Activated CD4-positive, alpha-beta memory T cell treated with anti-CD3 and anti-CD28 coated beads, Interleukin-2, amount 10 ng/mL, durations not matched to agents 7 days and 5 days (primary cell): ENCODE measurements at places on chromosomes 2 and 18. TPM values are rescaled to one million over a fixed set of nuclear protein-coding genes. Genes with fewer than 3 reads are reported as not detected.

DNA sequence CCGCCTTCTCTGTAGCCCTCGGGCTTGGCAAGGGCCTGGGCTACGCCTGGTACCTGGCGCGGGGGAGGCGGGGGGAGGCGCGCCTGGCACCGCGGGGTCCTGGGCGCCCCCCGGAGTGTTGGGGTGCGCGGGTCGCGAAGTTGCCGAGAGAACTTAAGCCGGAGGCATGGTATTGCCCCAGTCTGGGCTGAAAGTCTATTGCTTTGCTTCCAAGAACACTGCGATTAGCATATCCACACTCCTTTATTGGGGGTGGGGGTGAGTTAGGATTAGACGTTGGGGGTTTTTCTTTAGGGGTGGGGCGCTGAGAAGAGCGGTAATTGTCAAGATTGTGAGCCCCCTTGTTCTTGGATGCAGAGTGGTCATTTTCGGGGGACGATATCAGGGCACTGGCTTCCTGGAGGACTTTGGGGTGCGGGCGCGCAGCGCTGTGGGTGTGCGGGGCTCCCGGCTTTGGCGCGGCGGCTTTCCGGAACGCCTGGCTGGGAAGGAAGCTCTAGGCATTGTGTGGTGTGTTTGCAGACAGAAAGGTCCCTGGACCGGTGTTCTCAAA, 798 bp downstream of the TANC1 start:
- H3K27ac ChIP-seq: no peak overlapping the region
- H3K4me1 ChIP-seq: peaks cover 18% of the 10 kb centered on the region
- no peaks in the 10 kb centered on the region for H3K36me3 ChIP-seq
- DNase-seq: no peak
- peaks cover 74% of the 10 kb centered on the region for H3K27me3 ChIP-seq

DNA sequence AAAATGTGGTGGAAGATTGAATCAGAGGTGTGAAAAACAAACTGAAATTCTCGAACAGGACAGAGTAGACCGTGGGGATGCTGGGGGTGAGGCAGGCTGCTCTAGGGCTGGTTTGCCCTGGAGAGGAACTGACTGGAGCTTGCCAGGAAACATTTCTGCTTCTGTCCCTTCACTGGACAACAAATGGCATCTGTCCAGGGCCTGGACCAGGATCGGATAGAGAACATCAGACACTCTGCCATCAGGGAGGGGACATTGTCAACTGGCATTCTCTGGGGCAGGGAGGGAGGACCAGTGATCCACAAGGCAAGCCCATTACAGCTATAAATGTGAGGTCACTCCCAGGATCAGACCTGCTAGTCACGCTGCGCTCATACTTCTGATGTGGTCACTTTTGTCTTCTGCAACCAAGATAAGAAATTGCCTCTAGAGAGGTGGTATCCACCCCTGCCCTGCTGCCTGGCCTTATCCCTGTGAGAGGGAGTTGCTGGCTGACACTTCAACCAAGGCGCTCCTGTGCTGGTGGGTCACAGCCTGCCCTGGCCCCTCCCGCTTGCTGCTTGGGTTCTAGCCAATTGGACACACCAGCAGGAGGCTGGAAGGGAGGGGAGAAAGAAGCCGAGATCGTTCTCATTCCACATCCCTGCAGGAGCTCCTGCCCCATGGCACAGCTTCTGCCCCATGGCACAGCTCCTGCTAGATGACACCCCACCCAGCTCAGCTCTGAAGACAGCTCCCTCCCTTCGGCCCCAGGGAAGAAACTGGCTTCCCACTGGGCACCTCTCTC, 8.7 kb downstream of the NPPC start:
- H3K36me3 ChIP-seq: no peaks in the 10 kb centered on the region
- no peak for DNase-seq
- H3K4me1 ChIP-seq: peaks cover 1% of the 10 kb centered on the region
- no peak overlapping the region for H3K4me3 ChIP-seq
- peaks cover 7% of the 10 kb centered on the region for H3K27me3 ChIP-seq

The GALNT14 gene
- not detected for total RNA-seq

- DNase-seq: no peak
- H3K4me3 ChIP-seq: no peak overlapping the region
- H3K4me1 ChIP-seq: no peaks in the 10 kb centered on the region
- H3K36me3 ChIP-seq: no peaks in the 10 kb centered on the region
Observed at GRCh38 chr18:54881229-54881768, 53.0 kb downstream of the RAB27B start.

GRCh38 chr2:168999668-169000213, 31.4 kb downstream of the ABCB11 start:
- H3K4me3 ChIP-seq: no peak overlapping the region
- peaks cover 4% of the 10 kb centered on the region for H3K27me3 ChIP-seq

The HAAO gene
- 0.18 TPM for total RNA-seq

- no peak overlapping the region for H3K27ac ChIP-seq
- DNase-seq: no peak
- H3K4me1 ChIP-seq: peaks cover 35% of the 10 kb centered on the region
- peaks cover 4% of the 10 kb centered on the region for H3K27me3 ChIP-seq
Observed at GRCh38 chr2:20423359-20423758, 23.5 kb upstream of the RHOB start.

DNA sequence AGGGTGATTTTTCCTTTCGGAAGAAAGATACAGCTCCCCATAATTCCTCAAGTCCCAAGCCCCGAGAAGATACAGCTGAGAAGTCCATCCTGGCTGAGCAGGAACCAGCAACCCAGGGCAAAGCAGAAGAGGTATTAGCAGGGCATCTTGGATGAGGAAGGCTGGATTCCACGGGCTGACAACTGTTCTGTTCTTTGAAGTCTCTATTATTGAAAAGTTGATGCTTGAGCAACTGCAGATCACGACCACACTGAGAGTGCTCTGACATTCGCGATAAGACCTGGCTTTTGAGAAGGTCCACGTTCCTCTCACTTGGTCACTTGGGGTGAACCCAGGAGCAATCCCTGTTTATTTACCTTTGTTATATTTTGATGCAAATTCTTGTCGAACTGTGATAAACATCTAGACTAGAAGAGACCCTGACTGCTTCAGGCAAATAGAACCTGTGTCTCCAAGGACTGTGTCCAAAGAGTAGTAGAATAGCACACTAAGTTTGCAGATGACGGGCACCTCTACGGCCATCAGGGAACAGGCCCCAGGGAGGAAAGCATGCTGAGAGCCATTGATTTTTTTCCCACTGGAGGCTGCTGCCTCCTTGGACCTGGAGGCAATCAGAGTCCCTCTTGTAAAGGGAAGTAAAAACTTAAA, 133.1 kb downstream of the ARL4C start:
- H3K27me3 ChIP-seq: no peaks in the 10 kb centered on the region
- no peak overlapping the region for H3K4me3 ChIP-seq
- no peak overlapping the region for H3K27ac ChIP-seq

GRCh38 chr2:203802342-203803052, 65.1 kb upstream of the CTLA4 start:
- peak overlapping the region; percentile 53 for H3K27ac ChIP-seq
- peaks cover 69% of the 10 kb centered on the region for H3K4me1 ChIP-seq
- H3K4me3 ChIP-seq: no peak overlapping the region
- peak; percentile 60 for DNase-seq
- no peaks in the 10 kb centered on the region for H3K27me3 ChIP-seq
- peaks cover 25% of the 10 kb centered on the region for H3K36me3 ChIP-seq

DNA sequence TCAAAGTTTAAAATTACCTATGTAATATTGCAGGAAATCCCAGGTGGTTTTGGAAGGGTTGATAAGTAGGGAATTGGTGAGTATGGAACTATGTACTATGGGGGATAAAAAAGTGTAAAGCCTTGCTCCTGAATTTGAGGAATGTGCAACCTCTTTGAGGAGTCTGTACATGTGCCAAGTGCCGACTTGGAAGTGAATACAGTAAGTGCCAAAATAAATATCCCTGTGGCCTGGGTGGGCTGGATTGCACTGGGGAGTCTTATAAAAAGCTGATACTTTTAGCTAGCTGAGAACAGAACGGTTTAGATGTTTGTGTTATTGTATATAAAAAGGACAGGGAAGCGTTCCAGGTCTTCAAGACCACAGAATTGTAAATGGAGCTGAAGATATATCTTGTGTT, 317.1 kb upstream of the LRRTM1 start:
- no peaks in the 10 kb centered on the region for H3K27me3 ChIP-seq
- no peak overlapping the region for H3K27ac ChIP-seq
- no peak for DNase-seq
- H3K4me3 ChIP-seq: no peak overlapping the region

The ITPRIPL1 gene
- 43.7 TPM for total RNA-seq

DNA sequence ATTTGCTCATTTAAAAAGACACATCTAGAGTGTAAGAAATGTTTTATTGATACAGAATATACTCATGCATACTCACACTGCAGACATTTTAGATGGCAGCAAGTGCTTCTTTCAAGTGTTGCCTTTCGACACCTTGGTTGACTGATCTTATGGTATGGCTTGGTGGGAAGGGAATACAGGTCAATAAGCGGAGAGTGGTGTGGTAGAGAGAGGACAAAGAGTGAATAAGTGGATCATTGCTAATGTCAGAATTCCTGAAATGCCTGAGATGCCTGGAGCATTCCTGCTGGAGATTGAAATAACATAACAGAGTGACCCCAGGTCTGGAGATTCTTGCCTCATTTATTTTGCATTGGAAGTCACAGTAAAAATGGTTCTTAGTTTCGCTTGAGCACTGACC, 76.7 kb downstream of the RND3 start:
- DNase-seq: no peak
- H3K4me3 ChIP-seq: no peak overlapping the region
- H3K27me3 ChIP-seq: no peaks in the 10 kb centered on the region

DNA sequence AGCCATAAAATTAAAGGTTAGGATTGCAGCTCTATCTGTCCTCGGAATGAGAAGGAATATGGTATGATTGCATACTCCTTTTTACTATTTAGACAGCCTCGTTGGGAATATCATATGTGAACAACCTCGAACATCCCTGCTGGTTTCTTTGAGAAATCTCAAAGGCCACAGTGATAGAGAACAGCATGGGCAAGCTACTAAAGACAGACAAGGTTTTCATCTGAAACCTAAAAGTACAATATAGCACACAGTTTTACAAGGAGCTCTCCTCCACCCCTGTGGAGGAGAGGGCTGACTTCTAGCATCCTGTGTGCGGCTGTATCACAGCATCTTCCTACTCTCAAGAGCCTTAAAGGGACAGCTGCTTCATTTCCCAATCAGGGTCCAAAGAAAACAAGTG, 104.3 kb downstream of the VWC2L start:
- no peaks in the 10 kb centered on the region for H3K27me3 ChIP-seq
- no peak for DNase-seq
- no peak overlapping the region for H3K27ac ChIP-seq

GRCh38 chr2:68715353-68716041, 19.1 kb upstream of the ARHGAP25 start:
- peaks cover 2% of the 10 kb centered on the region for H3K36me3 ChIP-seq
- no peak overlapping the region for H3K4me3 ChIP-seq
- peak; percentile 58 for DNase-seq
- peaks cover 1% of the 10 kb centered on the region for H3K27me3 ChIP-seq
- H3K27ac ChIP-seq: peak overlapping the region; percentile 89
- peaks cover 85% of the 10 kb centered on the region for H3K4me1 ChIP-seq
